Activated T-helper 2 cell treated with anti-CD3 and anti-CD28 coated beads, Interferon-gamma antibody, Interleukin-2, Interleukin-4, amounts not matched to agents 10 μg/mL and 5 μg/mL and 100 μg/mL, durations not matched to agents 14 hours and 24 hours and 36 hours (primary cell): ENCODE measurements at places on chromosomes 2 and 18. TPM values are rescaled to one million over a fixed set of nuclear protein-coding genes. Genes with fewer than 3 reads are reported as not detected.

Gene ANKRD62
- total RNA-seq, result not detected in 2 replicates

Gene FRZB
- not detected in 2 replicates for total RNA-seq

Gene TTL
- 48.2 and 50.1 TPM in 2 replicates for total RNA-seq

Gene RNF149
- 50.4 and 54.9 TPM in 2 replicates for total RNA-seq

Gene TMEM163
- 0.09 and 0.27 TPM in 2 replicates for total RNA-seq
